ENCODE measurements at places on chromosomes 3 and 15. TPM values are rescaled to one million over a fixed set of nuclear protein-coding genes. Genes with fewer than 3 reads are reported as not detected.

The PRR23E gene
- total RNA-seq: not detected

The CIDEC gene
- total RNA-seq: not detected

The HRH1 gene
- total RNA-seq: 4.3 TPM

The TMEM212 gene
- not detected for total RNA-seq

The ZNF80 gene
- total RNA-seq: not detected

The GPR62 gene
- total RNA-seq: not detected

The CASR gene
- 0.19 TPM for total RNA-seq

The ECE2 gene
- not detected for total RNA-seq

The PTH1R gene
- total RNA-seq: 1.1 TPM

The CYP1A2 gene
- total RNA-seq: not detected

The GOLGA8M gene
- total RNA-seq: not detected

The ZMYND10 gene
- total RNA-seq: not detected

The GOLGA8F gene
- not detected for total RNA-seq

The PRSS50 gene
- not detected for total RNA-seq

The OR5K2 gene
- total RNA-seq: not detected

The PRTG gene
- total RNA-seq: 0.04 TPM

The WDR49 gene
- 9.5 TPM for total RNA-seq

The LYZL4 gene
- not detected for total RNA-seq
